ENCODE measurements at places on chromosomes 12 and 14.

GRCh38 chr14:20568393-20568792 lies 7.5 kb upstream of the RNASE9 start:
- no peak for DNase-seq

DNA sequence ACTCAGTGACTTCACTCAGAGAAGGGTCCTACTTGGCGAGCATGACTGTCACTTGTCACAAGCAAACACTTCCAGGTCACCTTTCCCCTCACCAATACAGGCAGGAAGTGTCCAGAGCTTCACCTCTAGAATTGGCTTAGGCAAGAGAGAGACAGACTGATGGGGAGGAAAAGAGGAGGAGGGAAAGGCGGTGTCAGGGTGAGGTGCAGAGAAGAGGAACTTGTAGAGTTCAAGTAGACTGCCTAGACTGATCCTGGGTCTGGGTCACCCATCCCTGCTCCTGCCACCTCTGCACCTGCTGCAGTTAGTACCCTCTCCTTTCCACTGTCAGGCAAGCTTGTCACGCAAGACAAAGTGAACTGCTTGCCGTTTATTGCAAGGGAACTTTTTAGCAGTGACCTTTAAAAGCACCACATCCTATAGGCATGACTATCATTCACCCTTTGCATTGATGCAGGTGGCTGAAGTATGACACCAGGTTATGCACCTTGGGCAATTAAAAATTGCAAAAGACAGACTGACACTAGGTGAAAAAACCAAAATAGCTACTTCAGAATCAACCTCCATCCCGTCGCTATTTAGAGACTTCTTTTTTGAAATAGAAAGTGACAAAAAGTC lies 292.4 kb downstream of the SYT1 start:
- no peak for DNase-seq

DNA sequence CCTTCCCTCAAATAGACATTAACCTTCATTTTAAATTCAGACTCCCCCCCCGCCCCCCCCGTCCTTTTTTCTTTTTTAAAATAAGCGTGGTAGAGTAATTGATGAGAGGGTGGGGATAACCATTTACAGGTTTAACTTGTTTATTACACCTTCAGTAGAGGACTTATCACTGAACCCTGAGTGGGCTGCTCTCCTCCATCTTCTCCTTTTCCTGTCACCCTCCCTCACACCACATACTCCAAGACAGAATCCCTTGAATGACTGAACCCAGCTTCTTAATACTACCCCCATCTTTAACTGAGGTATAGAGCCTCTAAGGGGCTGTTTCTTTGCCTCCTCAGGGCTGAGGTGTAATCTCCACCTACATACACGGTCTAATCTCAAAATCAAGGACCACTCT lies 3.7 kb upstream of the IKZF4 start:
- no peak for DNase-seq

GRCh38 chr12:124820199-124820598 lies 43.5 kb downstream of the SCARB1 start:
- DNase-seq, result no peak

GRCh38 chr12:57204454-57204853 lies 12.1 kb upstream of the NXPH4 start:
- DNase-seq, result no peak

- DNase-seq, result no peak
Observed at GRCh38 chr12:93664573-93665138, 12.5 kb upstream of the CRADD start.

GRCh38 chr14:54333511-54333910 lies 63.3 kb upstream of the CDKN3 start:
- DNase-seq, result no peak

- DNase-seq, result no peak
Observed at GRCh38 chr12:59858508-59859170, 262.8 kb downstream of the SLC16A7 start.

DNA sequence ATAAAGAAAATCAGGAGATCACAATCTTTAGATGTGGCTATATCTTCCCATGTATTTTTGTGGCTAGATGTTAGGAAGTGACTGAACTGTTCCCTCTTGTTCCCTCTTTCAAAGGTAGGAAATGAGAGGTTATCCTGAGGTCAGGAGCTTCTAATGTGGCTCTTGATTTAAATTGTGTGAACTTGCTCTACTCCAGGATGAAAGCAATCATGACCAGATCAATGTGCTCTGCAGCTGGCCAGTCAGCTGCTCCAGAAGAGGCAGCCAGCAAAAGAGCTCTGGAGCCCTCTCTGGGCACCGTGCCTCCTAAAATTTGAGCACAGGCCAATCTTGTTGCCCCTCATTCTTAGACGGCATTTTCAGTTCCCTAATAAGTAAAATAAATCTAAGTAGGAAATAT lies 32.0 kb downstream of the CDK17 start:
- no peak for DNase-seq

Data from activated CD4-positive, alpha-beta T cell treated with anti-CD3 and anti-CD28 coated beads for 36 hours (primary cell).